ENCODE measurements at places on chromosomes 4 and X.
A peak's percentile ranks its signal among the peaks of the same experiment; 100 is the strongest.

- no peak for DNase-seq
Observed at GRCh38 chr4:16205298-16206164, 20.7 kb downstream of the TAPT1 start.

DNA sequence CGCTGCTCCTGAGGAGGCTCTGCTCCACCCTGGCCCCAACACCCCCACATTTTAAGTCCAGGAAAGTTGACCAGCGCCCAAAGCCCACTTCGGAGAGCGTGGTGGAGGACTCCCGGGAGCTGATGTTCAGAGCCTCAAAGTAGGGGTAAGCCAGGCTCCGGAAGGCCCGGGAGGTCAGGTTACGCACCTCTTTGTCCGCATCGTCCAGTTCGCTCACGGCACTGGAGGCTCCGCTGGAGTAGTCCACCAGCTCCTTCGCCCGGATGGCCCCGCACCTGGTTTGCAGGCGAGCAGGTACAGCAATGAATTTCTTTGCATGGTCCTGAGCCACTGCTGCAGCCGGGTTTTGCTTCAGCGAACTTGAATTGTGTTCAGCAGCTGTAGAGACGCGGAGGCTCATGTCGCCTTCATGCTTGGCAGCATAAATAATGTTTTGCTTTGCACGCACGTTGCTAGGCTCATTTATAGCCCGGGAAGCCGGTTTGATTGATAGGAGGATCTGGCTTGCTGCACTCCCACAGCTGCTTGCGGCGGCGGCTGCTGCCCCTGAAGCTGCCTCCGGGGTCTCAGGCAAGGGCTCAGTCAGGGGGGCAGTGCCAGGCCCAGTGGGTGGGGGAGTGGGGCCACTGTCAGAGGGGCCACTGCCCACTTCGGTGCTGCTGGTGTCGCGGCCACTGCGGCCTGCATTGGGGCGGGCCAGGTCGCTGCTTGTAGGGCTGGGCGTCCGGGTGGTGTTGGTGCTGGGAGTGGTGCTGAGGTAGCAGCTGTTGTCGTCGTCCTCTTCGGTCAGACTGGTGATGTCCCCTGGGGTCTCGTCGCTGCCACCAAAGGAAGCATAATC, 4.8 kb downstream of the C4orf54 start:
- DNase-seq = no peak

DNA sequence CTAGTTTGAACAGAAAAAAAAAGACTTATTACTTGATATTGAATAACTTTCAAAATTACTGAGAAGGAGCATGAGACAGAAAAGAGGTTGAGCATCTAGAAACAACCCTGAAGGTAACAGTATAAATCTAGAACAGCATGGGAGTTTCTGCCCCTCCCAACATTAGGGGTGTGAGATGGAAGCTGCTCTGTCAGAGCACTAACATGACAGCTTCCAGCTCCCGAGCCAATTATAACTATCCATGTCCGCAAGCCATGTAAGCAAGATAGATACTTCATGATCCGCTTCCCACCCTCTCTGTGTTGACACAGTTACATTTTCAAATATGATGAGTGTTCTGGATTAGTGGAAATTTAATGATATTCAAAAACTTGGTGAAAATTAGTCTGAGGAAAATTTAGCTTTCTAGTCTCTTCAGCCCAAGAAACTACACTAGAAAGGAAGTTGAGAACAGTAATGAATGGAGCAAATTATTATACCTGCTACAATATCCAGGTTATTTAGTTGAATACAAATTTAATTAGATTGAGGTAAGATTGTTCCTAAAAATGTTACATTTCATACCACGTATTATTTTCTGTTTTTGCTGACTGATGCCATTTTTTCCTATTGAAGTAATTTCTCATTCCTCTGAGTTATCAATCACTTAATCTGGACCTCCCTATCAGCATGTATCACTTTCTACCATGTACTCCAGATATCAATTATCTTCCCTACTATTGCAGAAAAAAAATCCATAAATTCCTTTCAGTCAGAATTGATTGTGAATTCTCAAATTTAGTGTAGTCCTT, 129.3 kb upstream of the SLIT2 start:
- DNase-seq = no peak

DNA sequence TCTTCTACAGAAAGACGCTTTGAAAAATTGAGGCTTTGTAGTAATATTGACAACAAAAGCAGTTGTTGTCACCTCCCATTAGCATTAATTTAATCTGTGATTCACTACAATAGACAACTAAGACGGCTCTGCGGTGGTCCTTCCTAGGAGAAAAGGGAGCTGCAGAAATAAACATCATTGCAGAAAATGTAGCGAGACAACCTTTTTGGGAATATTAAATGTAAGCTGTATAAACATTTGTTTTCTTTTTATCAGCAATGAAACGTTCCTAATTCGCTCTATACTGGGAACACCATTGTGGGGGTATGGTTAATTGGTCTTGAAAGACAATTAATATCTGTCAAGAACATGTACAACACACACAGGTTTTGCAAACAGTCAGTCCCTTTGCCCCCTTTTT, 583.3 kb upstream of the TENM3 start:
- no peak for DNase-seq

DNA sequence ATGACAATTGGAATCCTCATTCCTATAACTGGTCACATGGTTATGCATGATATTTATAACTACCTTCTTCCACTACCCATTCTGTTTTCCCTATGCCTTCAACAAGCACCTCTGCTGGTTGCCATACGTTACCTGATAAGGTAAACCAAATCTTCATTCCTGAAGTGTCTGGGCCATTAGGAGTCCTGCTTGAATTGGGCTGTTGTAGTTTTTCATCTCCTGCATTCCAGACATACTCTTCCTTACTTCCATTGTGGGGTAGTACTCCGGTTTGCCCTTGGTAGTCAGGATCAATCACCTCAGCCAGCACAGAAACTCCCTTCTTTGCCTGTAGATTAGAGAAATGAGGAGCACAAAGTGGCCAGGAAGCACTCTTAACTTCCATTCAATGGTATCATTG, 109.1 kb upstream of the LANCL3 start:
- no peak for DNase-seq

GRCh38 chrX:133297284-133297683, 79.1 kb upstream of the TFDP3 start:
- DNase-seq = no peak

DNA sequence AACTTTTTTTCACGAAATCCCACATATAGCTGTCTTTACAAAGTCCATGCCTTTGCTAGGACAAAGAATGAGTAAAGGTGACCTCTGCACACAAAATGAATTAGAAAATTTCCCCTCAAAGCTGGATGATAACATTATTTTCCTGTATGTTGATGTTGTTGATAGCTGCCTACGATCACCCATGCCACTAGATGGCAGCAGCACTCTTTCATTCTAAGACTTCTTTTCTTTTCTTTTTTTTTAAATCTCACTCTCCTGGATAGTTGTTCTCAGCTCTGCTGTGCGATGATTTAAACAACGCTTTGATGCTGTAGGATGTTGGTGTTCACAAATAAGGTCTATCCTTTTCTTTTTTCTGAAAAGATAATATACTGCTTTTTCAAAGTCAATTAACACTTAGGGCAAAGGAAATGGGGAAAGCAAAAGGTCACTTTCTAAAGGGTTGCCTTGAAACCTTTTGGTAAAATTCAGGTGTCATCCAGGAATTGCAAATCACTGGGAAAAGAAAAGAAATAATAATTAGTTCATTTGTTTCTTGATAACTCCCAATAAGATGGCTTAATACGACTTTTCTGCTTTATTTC, 266.8 kb downstream of the C4orf33 start:
- peak; percentile 39 for DNase-seq

- DNase-seq = no peak
Observed at GRCh38 chr4:107246761-107247160, 210.6 kb upstream of the DKK2 start.

DNA sequence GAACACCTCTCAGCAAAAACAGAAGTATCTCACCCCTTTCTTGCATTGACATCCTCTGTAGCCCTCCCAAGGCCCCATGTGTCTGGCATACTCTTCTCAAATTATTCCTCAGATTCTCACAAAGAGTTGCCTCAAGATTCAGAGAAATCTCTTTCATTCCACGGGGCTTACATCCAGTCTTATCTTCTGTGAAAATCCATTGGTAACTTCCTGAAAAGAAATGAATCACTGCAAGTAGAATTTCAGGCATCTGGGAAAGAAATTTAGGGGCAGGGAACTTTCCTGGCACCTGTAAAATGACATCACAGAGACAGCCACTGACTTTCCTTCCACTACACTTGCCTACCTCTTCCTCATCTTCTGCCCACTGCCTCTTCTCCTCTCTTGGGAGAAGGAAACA, 182.5 kb upstream of the ARHGEF9 start:
- DNase-seq = no peak

DNA sequence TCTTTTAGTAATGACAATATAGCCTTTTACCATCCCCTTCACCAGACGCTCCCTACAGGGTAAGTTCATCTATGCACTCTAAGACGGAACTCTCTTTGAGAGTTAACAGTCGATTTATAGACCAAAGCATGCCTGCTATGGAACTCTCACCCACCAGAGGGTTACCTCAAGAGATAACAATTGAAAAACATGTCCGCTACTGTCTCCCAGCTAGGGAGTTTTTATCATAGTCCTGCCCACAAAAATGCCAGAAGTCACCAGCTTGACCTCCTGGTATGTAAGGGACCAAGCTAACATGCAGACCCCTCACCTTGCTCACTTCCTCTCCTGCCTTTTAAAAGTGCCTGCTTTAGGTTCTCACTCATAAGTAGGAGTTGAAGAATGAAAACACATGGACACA, 16.7 kb upstream of the YTHDC1 start:
- DNase-seq = no peak
